Hematopoietic multipotent progenitor cell treated with erythropoietin and hydrocortisone succinate and interleukin-3 and kit ligand, for 6 days (in vitro differentiated cells): ENCODE measurements at places on chromosomes 1 and 21.

- DNase-seq = no peak
Observed at GRCh38 chr1:170397061-170397460, 134.9 kb upstream of the GORAB start.

DNA sequence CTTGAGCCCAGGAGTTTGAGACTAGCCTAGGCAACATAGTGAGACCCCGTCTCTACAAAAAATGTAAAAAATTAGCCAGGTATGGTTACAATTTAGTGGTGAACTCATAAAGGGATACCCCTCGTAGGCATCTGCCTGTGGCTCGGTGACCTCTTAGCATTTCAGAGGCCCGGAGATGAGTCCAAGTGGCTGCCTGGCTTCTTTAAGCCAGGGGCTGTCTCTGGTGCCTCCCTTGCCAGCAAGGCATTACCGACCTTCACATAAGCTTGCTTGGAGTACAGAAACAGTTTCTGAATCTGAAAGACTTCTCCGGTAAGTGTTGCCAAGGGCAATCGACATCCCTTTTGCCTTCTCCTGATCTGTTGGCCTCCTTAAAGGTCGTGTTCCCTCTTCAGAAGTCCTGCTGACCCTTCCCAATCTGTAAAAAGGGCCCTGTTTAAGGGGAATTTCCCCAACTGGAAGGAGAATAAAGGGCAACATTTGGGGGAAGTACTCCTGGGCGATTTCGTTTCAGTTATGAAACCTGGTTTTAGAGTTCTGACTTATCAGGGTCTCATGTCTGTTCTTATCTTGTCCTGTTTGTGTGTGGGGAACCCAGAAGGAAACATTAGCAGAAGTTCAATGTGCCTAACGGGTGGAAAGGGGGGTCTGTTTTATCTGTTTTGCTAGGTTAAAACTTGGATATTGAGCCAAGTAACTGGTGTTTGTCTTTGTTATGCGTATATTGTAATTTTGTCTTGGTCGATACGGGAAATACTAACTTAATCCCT, 32.9 kb downstream of the KIFAP3 start:
- DNase-seq = peak; percentile 89

DNA sequence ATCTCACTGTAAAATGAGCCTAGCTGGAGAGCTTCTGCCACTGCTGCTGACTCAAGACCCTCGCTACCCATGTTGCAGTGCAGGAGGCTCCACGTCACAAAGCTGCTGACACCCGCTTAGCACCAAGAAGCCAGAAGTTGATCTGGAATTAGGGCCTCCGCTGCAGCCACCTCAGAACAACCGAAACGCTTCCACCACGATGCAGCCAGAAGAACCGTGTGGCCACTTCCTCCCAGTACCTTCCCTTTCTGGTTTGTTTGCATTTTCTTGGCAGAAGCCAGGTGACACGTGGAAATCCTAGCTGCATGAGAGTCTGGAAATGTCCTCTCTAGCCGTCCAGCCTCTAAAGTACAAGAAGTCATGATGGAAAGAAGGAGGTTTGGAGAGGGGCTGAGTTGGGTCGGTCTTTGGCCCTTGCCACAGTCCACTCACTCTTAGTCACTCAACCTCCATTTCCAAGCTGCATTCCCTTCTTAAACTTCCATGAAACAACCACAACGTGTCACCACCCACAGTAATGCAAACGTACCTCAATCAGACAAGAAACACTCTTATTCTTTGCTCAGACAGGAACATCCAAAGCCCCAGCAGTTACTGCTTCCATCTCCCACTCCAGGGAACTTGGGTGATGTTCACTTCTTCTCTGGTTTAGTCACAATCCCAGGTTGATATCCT, 10.0 kb upstream of the CDA start:
- DNase-seq = no peak

- DNase-seq = no peak
Observed at GRCh38 chr21:43193651-43194302, 25.0 kb downstream of the CRYAA start.

GRCh38 chr1:46464013-46464548, 25.6 kb upstream of the DMBX1 start:
- DNase-seq = no peak

DNA sequence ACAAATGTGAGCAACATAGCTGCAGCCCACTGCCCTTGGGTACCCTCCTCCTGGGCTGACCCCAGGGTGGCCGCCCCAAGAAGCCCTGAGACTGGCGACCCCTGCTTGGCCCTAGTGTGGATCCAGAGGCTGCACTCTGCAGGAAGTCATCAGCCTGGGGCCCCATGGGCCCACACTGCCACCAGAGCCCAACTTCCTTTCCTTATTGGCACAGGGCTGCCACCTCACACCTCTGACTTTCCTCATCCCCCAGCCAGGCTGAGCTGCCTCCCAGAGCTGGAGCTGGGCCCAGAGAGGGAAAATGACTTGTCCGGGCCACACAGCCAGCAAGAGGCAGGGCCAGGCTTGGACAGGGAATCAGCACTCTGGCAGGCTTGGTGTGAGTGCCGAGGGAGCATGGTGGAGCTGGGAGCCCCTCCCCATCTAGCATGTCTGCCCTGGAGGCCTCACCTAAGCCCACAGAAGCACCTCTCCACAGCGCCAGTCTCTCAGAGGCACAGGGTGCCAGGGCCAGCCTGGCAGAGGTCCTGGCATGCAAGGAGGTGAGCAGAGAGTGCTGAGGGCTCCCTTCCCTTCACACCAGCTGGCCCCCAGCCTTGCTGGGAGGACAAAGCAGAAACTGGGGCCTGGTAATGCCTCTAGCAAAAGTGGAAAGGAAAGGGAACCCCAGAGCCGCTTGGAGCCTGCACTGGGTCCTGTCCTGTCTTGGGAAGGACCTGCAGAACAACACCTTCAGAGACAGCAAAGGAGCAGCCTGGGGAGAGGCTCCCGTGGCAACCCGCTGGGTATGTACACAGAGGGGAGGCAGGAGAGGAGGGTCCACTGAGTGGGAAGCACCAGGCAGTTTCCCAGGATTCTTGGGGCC, 3.2 kb downstream of the RAP1GAP start:
- no peak for DNase-seq

- no peak for DNase-seq
Observed at GRCh38 chr1:224780736-224781135, 148.7 kb upstream of the DNAH14 start.

- DNase-seq = no peak
Observed at GRCh38 chr1:151803915-151804314, 1.3 kb downstream of the LINGO4 start.

DNA sequence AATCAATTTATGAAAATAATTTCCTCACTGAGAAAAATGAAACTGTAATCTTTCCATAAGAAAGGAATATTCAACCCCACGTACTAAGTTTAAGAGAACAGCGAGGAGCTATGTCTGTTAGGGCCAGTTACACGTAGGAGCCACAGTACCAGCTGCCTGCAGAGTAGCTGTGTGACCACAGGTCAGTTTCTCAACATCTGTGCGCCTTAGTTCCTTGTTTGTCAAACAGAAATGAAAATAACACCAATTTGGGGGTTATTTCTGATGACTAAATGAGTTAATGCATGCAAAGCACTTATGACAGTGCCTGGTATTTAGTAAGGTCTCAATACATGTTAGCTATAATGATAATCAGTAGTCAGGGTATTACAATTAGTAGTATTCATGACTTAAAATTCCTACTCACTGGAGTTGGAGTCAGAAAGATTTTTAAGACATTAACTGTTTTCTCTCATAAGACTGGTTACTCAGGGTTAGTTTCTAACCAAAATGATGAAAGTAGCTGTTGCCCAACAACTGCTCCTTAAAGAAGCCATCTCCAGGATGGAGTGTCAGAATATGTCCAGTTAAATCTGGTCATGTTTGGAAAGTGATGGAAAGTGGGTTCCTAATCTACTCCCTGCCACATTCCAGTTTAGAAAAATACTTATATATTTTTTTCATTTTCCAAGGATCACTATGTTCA, 85.8 kb upstream of the ZNF648 start:
- peak; percentile 78 for DNase-seq

DNA sequence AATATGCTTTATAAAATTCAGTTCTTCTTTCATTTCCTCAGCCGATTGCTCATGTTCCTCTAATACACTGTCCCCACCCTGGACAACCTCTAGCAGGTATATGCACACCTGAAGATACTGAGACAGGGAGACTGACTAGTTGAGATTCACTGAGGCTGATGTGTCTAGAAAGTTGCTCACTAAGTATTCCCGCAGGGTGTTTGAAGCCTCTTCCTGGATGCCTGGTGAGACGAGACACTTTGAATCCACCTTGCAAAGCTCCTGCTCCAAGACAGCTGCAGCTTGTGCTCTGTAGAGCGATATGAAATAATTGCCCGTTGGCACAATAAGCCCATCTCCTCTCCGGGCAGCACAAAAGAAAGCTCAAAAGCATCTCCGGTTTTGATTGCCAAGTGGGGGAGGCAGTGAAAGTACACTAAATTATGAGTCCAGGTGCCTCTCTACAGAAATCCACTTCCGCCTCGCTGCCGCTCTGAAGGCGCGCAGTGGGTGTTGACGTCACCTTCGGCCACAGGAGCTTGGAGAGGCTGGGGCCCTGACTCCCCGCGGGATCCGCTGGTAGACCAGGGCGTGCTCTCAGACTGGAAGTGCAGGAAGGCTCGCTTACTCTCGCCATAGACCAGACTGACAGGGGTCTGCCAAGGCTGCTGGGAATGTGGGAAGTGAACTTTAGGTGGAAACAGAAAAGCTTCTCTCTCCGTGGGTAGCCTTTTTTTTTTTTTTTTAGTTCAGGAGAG, 46.3 kb downstream of the GPA33 start:
- peak; percentile 81 for DNase-seq

- DNase-seq = no peak
Observed at GRCh38 chr1:227885135-227885647, 62.5 kb downstream of the WNT9A start.

DNA sequence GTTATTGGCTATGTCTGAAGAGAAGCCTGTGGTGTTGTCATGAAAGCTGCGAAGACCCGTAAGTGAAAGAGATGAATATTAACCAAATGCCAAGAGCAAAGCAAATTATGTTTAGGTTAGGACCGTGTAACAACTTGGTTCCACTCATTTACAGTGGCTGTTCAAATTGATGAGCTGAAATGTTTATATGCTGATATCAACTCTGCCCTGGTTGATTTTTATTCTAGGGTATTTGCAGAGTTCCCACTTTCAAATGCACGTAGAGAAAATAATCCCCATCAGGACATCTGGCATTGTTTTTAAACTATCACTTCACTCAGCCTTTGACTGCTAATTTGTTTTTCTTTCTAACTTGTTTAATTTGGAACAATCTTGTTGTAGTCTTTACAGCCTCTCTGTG, 581.6 kb upstream of the ADAMTS5 start:
- DNase-seq = no peak
